ENCODE measurements at places on chromosomes 5 and 9. TPM values are rescaled to one million over a fixed set of nuclear protein-coding genes. Genes with fewer than 3 reads are reported as not detected.
A peak's percentile ranks its signal among the peaks of the same experiment; 100 is the strongest.

Gene NUTM2G
- not detected for total RNA-seq

Gene HSPB3
- 4.6 TPM for total RNA-seq

DNA sequence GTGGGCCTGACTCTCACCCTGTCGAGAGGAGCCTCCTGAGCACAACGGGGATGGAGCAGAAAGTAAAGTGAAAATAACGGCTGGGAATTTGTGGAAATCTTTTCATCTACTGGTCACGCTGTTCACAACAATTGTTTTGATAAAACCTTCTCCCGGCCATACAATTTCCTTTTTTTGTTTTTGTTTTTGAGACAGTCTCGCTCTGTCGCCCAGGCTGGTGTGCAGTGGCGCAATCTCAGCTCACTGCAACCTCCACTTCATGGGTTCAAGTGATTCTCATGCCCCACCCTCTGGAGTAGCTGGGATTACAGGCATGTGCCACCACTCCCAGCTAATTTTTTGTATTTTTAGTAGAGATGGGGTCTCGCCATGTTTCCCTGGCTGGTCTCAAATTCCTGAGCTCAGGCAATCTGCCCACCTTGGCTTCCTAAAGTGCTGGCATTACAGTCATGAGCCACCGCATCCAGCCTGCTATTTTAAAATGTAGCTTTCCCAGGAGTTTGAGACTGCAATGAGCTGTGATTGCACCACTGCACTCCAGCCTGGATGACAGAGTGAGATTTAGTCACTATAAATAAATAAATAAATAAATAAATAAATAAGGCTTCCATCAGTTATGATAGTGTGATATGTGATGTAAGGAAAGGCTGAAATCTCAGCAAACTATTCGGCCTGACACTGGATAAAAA lies 73.5 kb upstream of the PTGER4 start:
- no peak for DNase-seq

GRCh38 chr5:53006911-53007890 lies 18.0 kb downstream of the ITGA2 start:
- no peak for DNase-seq

GRCh38 chr5:181205761-181206649 lies 1.0 kb upstream of the TRIM7 start:
- no peak for DNase-seq

DNA sequence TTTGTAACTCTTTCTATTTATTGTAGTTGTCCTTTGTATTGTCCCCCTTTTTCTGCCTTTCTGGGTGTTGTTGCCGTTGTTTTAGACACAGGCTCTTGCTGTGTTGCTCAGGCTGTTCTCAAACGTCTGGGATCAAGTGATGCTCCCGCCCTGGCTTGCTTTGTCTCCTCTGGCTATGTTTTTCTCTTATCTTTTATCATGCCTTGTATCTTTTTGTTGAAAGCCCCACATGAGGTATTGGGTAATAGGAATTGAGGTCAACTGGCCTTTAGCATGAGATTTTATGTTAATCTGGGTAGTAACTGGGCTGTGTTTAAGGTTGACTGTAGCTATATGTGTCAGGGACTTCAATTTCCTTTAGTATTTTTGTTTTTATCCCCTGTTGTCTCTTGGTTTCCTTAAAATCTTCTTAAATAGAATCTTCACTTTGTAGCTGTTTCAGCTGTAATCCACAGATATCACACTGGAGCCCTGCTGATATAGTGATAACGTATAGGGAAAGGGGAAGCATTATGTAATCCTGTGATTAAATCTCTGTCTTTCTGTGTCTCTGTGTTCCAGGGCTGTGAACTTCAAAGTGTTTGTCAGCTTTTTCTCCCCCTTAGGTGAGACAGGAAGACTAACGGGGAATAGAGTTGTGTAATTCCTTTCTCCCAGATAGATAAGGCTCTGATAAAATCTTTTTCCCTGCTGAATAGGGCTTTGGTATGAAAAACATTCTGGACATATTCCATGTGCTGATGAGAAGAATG lies 25.9 kb upstream of the CACNA1B start:
- no peak for DNase-seq

DNA sequence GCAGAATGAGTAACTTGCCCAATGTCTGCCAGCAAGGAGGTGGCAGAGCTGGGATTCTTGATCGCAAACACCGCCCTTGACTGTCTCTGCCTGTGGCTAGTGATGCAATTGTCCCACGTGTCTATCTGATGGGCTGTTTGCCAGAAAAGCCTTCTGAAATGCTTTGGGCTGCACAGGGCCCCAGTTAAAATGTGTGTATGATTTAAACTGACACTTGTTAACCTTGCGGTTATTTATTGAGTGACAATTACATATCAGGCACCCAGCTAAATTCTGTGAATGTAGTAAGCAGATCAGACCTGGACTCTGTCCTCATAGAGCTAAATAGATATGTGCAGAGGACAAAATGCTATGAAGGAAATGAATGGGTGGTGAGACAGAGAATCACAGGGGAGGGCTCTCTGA lies 11.6 kb upstream of the IL12B start:
- no peak for DNase-seq

GRCh38 chr5:112123086-112123485 lies 296.0 kb downstream of the EPB41L4A start:
- DNase-seq = no peak

DNA sequence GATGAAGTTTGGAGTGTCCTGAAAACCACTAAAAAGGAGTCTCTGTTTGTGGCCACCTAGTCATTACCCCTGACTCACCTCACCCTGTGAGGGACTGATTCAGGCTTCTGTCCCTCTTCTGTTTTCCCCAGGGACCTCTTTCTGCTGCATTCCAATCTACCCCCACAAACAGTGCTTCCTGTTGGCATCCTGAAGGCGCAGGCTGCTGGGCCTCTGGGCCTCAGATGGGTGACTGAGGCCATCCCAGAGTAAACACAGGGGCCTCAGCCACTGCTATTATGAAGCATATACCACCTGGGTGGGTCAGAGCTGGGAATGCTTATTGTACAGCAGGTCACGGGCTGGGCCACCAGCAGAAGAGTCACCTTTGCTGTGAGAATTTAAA lies 20.0 kb downstream of the MORN5 start:
- DNase-seq = no peak

GRCh38 chr5:66080664-66081063 lies 63.4 kb upstream of the SREK1 start:
- DNase-seq = no peak

GRCh38 chr5:112671687-112672086 lies 66.0 kb upstream of the APC start:
- no peak for DNase-seq

DNA sequence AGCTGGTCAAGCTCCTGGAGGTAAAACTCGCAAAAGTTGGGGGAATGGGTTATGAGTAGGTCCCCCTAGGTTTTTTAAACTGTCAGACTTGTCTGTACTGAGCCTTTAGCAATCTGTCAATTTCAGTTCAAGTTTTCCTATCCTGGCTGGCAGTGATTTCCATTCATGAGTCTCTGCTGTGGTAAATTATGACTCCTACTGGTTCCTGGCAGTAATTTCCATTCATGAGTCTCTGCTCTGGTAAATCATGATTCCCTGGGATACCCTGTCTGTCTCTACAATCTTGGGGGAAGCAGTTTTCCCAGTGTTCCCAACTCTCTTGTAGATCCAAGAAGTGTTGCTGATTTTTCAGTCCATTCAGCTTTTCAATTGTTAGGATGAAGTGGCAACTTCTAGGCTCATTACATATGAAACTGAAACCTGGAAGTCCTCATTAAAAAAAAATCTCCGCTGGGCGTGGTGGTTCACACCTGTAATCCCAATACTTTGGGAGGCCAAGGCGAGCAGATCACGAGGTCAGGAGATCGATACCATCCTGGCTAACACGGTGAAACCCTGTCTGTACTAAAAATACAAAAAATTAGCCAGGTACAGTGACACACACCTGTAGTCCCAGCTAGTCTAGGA lies 91.3 kb upstream of the GPBP1 start:
- peak; percentile 24 for DNase-seq
